Effector memory CD8-positive, alpha-beta T cell (primary cell): ENCODE measurements at places on chromosomes 2 and 18.

DNA sequence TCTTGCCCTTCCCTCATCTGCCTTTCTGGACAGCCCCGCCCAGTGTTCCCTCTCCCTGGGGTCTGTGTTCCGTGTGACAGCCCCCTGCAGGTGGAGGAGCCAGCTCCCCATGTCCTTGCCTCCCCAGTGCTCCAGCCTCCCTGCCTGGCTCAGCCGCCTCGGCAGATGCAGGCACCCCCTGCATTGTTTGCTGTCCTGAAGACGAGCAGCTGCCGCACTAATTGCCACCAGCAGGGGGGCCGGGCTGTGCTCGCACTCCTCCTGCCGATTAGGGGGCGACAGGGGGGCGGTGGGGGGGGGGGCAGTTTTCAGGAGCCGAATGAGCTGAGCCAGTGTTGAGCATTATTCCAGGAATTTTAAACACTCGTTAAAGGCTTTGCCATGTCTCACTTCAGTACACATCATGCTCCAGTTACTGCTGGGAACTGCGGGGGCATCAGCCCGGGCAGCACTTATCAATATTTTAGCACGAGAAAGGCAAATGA, 23.3 kb downstream of the SIX3 start:
- no peak for DNase-seq
- H3K4me3 ChIP-seq, result no peak overlapping the region

GRCh38 chr18:37588289-37588688, 22.7 kb upstream of the CELF4 start:
- no peak for DNase-seq
- H3K27ac ChIP-seq, result no peak overlapping the region
- no peaks in the 10 kb centered on the region for H3K36me3 ChIP-seq

DNA sequence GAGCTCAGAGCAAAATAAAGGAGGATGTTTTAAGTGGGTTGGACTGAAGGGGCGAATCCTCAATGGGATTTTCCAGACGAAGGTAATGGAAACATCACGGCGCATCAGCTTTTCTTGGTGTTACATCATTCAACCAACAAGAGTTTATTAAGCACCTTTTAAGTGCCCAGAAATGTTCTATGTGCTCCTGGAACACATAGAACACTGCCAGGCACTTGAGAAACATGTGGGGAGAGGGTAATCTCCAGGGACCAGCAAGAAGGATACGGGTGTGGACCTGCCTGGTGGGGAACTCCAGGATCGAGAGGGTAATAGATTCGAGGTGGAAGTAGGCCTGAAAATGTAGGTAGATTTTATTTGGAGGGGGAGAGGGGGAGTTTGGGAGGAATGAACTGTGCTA, 168.6 kb downstream of the PRKCE start:
- H3K4me3 ChIP-seq, result no peak overlapping the region
- peaks cover 3% of the 10 kb centered on the region for H3K36me3 ChIP-seq
- H3K4me1 ChIP-seq, result peaks cover 13% of the 10 kb centered on the region

DNA sequence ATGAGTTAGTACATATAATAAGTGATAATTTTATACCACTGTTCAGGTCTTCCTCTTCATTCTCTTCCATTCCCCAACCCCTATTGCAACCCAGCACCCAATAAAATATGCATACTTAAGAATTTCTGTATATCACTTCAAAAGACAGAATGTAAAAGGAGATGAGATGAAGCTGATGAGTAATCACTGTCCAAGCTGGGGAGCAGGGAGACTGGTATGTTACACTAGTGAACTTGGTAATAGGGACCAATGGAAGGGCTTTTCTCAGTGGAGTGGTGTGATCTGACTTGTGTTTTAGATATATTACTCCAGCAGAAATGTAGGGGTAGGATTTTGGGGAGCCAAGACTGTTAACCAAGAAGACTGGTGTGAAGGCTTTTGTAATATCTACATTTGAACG, 18.0 kb upstream of the ARHGAP28 start:
- no peaks in the 10 kb centered on the region for H3K36me3 ChIP-seq
- no peaks in the 10 kb centered on the region for H3K4me1 ChIP-seq
- H3K4me3 ChIP-seq, result no peak overlapping the region
- no peaks in the 10 kb centered on the region for H3K27me3 ChIP-seq

DNA sequence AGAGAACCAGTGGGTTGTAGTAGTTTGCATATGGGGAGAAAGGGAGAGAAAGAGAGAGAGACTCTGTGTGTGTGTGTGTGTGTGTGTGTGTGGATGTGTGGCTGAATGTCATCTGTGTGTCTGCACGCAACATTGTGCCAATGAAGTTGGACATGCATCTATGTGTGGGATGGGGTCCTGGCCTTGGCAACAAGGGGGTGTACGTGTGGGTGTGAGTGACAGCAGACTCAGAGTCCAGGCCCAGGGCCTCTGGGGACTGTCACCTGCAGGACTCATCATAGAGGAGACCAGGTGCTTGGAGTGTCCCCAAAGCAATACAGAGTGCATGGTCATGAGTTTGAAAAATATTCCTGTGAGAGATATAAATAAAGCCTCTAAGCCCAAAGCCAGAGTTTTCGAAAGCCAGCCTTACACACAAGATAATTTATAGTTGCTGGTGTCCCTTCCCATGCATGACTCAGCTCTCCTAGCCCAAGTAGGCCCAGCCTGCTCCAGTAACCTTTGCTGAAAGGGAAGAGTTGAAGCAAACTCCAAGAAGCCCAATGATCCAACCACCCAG, 59.9 kb downstream of the TNP1 start:
- H3K36me3 ChIP-seq, result no peaks in the 10 kb centered on the region
- H3K27ac ChIP-seq, result no peak overlapping the region
- no peak overlapping the region for H3K4me3 ChIP-seq
- H3K4me1 ChIP-seq, result no peaks in the 10 kb centered on the region

DNA sequence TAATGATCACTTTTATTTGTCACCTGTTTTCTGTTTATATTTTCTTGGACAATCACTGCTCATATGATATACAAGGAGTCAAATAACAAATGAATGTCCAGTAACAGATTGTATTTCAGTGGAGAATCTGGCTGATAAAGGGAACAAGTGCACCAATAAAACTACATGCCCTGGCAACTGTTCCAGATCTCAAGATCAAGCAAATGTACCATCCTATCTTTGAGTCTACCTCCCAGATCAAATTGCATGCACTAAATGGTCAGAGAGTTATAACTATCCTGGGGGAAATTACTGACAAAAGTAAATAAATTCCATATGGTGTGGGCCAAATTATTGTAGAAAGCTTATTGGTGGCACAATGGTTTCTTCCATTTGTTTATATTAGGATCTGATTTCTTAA, 452.8 kb downstream of the MBD2 start:
- no peaks in the 10 kb centered on the region for H3K27me3 ChIP-seq
- no peak for DNase-seq
- no peaks in the 10 kb centered on the region for H3K4me1 ChIP-seq
- H3K27ac ChIP-seq, result no peak overlapping the region
- H3K36me3 ChIP-seq, result peaks cover 2% of the 10 kb centered on the region
- H3K4me3 ChIP-seq, result no peak overlapping the region

GRCh38 chr2:124563426-124563825, 538.3 kb downstream of the CNTNAP5 start:
- H3K36me3 ChIP-seq, result no peaks in the 10 kb centered on the region
- H3K4me1 ChIP-seq, result no peaks in the 10 kb centered on the region
- H3K27ac ChIP-seq, result no peak overlapping the region
- no peaks in the 10 kb centered on the region for H3K27me3 ChIP-seq
- DNase-seq, result no peak
